ENCODE measurements at places on chromosomes 1 and 21.
A peak's percentile ranks its signal among the peaks of the same experiment; 100 is the strongest.

GRCh38 chr1:3922201-3922725 lies 22.2 kb upstream of the C1orf174 start:
- no peaks in the 10 kb centered on the region for H3K36me3 ChIP-seq
- H3K4me1 ChIP-seq: no peaks in the 10 kb centered on the region
- peak; percentile 51 for DNase-seq
- no peak overlapping the region for H3K27ac ChIP-seq
- peak overlapping the region; percentile 28 for H3K4me3 ChIP-seq
- peaks cover 33% of the 10 kb centered on the region for H3K27me3 ChIP-seq

GRCh38 chr1:169020684-169021083 lies 85.8 kb upstream of the ATP1B1 start:
- no peak overlapping the region for H3K4me3 ChIP-seq
- no peak overlapping the region for H3K27ac ChIP-seq
- no peak for DNase-seq
- no peaks in the 10 kb centered on the region for H3K4me1 ChIP-seq
- H3K36me3 ChIP-seq: no peaks in the 10 kb centered on the region

GRCh38 chr1:182146286-182146685 lies 84.8 kb upstream of the ZNF648 start:
- no peak for DNase-seq
- H3K4me3 ChIP-seq: no peak overlapping the region
- H3K27me3 ChIP-seq: no peaks in the 10 kb centered on the region
- H3K4me1 ChIP-seq: peaks cover 51% of the 10 kb centered on the region
- no peaks in the 10 kb centered on the region for H3K36me3 ChIP-seq
- peak overlapping the region; percentile 94 for H3K27ac ChIP-seq

DNA sequence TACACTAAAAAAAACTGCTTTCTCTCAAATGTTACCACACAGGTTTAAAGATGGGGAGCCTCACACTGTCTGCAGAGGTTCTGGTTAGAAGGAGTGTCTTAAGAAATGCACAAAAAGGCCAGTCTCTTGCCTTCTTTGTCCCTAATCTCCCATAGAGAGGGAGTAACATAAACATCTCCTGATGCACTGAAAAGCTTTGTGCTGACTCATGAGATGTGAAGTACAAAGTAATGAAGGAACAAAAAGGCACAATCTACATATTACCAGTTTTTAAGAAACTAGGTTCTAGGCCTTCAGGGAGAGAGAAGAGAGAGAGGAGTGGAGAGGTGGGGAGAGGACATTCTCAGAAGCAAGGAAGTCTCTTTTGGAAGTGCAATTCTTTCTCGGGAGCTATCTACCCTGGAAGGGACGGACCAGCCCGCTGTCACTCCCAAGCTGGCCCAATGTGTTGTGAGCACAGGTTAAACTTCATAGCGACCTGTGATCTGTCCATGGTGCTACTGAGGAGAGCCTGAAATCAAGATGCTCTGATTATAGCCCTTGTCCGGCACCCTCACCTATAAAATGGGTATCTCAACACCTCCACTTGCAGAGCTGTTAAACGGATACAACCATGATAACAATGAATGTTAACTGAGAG lies 458.1 kb downstream of the DISC1 start:
- H3K27me3 ChIP-seq: no peaks in the 10 kb centered on the region
- no peak for DNase-seq
- no peak overlapping the region for H3K4me3 ChIP-seq
- no peaks in the 10 kb centered on the region for H3K36me3 ChIP-seq
- no peaks in the 10 kb centered on the region for H3K4me1 ChIP-seq

DNA sequence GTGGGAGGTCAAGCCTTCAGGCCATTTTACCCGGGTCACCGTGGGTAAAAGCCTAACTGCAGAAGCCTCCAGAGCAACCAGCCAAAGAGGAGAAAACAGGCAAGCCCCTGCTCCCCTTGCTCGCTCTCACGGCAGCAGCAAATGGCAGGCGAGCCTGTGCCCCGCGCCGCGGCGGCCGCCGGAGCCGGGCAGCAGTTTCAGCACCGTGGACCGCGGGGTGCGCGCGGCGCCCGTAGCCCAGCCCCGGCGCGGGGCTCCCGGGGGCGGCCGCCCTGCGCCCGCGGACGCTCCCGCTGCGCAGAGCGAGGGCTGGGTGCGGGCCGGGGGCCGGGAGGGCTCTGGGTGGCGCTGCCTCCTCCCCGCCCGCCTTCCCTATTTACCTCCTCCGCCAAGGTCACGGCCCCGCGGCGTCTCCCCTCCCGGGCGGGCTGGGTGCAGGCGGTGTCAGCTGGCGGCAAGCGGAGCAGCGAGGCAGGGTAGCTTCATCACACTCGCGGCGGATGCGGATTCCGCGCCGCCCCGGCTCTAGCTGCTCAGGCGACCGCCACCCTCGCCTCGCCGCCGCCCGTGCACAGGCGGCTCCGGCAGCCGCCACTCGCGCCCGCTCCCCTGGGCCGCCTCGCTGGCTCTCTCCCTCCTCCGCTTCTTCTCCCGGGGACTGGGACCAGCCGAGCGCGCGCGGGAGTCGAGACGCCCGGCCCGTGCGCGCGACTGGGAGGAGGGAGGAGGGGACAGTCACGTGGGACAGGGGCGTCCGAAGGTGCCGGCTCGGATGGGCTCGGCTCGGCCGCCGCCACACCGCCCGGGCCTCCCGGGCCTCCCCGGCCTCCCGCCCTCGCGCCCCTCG lies at the start of gene RGS7:
TSS of gene RGS7 (minus strand) at position 687 of the 847 bp plus-strand sequence.
- peak within 1 kb of the TSS; percentile 55 for H3K4me3 ChIP-seq
- H3K36me3 ChIP-seq: no peaks in the 10 kb centered on the region
- no peaks in the 10 kb centered on the region for H3K4me1 ChIP-seq
- peak; percentile 46 for DNase-seq
- H3K27me3 ChIP-seq: peaks cover 33% of the 10 kb centered on the region
- H3K27ac ChIP-seq: no peak within 1 kb of the TSS

GRCh38 chr21:40936771-40937261 lies 89.9 kb upstream of the DSCAM start:
- no peak for DNase-seq
- H3K4me3 ChIP-seq: no peak overlapping the region
- H3K4me1 ChIP-seq: no peaks in the 10 kb centered on the region
- no peak overlapping the region for H3K27ac ChIP-seq
- no peaks in the 10 kb centered on the region for H3K36me3 ChIP-seq

DNA sequence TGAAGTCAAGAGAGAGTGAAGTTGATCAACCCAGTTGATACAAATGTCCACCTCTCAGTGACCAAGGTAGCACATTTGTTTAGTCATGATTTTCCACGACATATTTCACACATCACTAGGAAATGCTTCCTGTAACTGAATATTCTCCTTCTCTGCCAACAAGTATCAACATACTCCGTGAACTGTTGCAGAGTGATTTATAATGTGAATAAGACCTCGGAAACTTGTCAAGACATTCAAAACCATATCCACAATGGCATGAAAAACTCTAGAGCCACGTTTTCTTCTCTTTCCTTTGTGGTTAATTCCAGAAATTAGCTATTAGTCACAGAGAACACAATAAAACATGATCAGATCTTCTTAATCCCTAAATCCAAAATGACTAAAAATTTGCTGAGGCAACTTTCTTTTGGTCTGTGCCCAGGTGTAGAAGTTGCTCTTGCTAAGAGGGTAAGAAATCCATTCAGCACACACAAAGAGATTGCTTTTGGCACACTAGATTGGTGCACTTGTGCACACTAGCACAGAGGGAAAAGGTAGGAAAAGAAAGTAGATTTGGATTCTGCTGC lies 244.3 kb upstream of the NRIP1 start:
- H3K36me3 ChIP-seq: no peaks in the 10 kb centered on the region
- H3K27ac ChIP-seq: no peak overlapping the region
- H3K4me3 ChIP-seq: no peak overlapping the region
- no peak for DNase-seq
- no peaks in the 10 kb centered on the region for H3K27me3 ChIP-seq

DNA sequence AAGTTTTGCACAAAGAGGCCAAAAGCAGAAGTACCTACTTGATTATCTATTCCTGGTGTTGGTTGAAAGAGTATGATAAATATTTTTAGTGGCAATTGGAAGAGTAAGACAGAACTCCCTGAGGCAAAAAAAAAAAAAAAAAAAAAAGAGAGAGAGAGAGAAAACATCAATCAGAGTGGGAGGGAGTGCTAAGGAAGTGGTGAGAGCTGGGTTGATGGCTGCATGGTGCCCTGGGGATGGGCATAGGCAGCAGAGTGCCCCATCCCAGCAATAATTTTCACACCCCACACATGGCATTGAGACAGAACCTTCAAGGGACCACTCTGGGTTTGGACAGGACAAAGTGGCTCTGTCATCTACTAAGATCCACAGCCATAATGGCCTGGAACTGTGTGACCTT lies 59.4 kb upstream of the FAM20B start:
- DNase-seq: no peak
- H3K27ac ChIP-seq: no peak overlapping the region
- no peaks in the 10 kb centered on the region for H3K4me1 ChIP-seq
- no peak overlapping the region for H3K4me3 ChIP-seq
- H3K36me3 ChIP-seq: no peaks in the 10 kb centered on the region

DNA sequence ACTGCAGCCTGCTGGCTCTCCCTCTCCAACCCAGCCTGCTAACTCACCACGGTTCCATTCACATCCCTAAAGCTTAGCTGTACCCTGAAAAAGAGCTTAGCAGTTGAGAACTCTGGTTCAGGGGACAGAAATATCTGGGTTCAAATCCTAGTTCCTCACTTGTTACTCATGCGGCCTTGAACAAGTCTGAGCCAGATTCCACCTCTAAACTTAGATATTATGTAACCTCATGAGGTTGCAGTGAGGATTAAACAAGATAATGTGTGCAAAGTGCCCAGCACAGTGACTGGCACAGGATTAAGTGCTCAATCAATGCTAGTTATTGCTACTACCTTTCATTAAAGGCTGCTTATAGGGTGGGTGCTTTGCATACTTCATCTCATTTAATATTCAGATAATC lies 41.3 kb upstream of the DHCR24 start:
- H3K27me3 ChIP-seq: no peaks in the 10 kb centered on the region
- DNase-seq: no peak
- H3K4me1 ChIP-seq: peaks cover 11% of the 10 kb centered on the region
- H3K27ac ChIP-seq: no peak overlapping the region
- H3K4me3 ChIP-seq: no peak overlapping the region

- H3K4me3 ChIP-seq: no peak overlapping the region
- no peaks in the 10 kb centered on the region for H3K36me3 ChIP-seq
- no peak for DNase-seq
- H3K27me3 ChIP-seq: no peaks in the 10 kb centered on the region
- H3K4me1 ChIP-seq: no peaks in the 10 kb centered on the region
- no peak overlapping the region for H3K27ac ChIP-seq
These were observed 12.9 kb downstream of the DNAJC11 start for GRCh38 chr1:6688757-6689156.

- no peak overlapping the region for H3K27ac ChIP-seq
- DNase-seq: no peak
- no peaks in the 10 kb centered on the region for H3K27me3 ChIP-seq
- H3K36me3 ChIP-seq: no peaks in the 10 kb centered on the region
These were observed 120.0 kb downstream of the SETD4 start for GRCh38 chr21:35940074-35940927.

DNA sequence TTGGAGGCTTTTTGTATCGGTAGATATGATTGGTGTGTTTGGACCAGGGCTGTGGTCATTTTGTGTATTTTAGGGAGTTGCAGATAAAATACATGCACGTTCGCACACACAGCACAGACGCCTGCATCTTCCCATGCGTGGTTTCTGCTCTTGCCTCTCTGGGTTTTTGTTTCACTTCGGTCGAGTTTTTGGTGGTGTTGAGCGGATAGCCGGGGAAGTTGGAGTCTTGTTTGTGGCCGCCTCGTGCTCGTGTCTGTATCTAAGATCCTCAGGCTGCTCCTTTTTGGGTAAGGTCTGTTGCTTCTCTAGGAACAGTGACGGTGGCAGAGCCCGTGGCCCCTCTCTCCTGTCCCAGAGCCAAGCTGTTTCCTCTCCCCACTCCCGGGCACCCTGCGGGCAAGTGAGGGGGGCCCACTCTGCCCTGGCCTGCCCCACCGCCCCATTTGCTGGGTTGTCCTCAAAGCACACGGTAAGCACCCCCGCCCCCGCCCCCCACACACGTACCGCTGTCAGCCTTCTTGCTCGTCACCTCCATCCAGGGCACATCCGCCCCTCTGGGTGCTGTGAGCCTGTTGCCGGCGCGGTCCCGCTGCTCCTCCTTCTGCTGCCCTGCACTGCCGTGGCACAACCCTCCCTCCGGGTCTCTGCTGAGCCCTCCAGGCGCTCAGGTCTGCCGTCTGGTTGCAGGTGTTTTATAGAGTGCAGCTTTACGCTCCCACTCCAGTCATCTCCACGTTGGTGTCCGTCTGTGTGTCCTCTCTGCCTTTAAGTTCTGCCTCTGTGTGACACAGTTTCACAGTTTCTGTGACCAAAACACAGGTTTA lies 51.9 kb downstream of the AGPAT3 start:
- peak overlapping the region; percentile 49 for H3K4me3 ChIP-seq
- no peaks in the 10 kb centered on the region for H3K36me3 ChIP-seq
- DNase-seq: peak; percentile 46
- H3K27me3 ChIP-seq: no peaks in the 10 kb centered on the region

DNA sequence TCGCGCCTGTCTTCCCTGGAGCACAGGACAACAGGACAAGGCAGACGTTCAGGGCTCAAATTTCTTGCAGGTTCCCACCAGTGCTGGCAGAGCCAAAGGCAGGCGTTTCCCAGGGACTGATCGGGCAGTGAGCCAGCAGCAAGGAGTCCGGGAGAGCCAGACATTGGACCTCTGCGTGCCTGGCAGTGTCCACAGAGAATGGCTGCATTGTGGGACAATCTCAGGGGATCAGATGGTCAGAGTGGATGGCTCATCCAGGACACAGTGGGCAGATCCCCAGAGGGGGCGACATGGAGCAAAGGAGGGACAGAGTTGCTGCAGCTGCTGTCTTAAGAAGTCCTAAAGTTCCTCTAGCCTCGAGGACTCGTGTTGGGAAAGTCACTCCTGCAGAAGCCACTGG lies 4.6 kb downstream of the TMEM63A start:
- no peaks in the 10 kb centered on the region for H3K27me3 ChIP-seq
- peaks cover 53% of the 10 kb centered on the region for H3K4me1 ChIP-seq
- peaks cover 52% of the 10 kb centered on the region for H3K36me3 ChIP-seq

DNA sequence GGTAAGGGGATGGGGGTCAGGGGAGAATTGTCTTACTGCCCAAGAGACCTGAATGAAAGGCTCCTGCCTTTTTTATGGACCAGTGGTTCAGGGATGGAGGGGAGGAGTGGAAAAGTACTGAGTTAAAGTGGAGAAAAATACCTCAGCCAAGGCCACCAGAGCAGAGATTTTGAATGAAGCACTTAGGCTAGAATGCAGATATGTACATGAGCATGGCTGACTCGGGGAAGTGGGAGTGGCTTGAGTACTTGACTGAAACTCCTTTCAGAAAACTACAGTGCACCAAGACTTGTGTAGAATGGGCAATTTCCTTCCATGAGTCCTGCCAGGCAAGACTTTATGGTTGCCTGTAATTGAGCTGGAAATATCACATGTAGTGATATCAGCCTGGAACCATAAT lies 429.6 kb upstream of the LRRC7 start:
- no peaks in the 10 kb centered on the region for H3K4me1 ChIP-seq
- no peak overlapping the region for H3K27ac ChIP-seq
- no peaks in the 10 kb centered on the region for H3K27me3 ChIP-seq
- no peak for DNase-seq
- no peak overlapping the region for H3K4me3 ChIP-seq
- H3K36me3 ChIP-seq: no peaks in the 10 kb centered on the region
